ENCODE measurements at places on chromosomes 11 and 22.

- DNase-seq = no peak
These were observed 7.6 kb upstream of the MSANTD2 start for GRCh38 chr11:124807660-124808270.

GRCh38 chr11:64245401-64245796 lies 1.3 kb downstream of the PPP1R14B start:
- DNase-seq = no peak

GRCh38 chr11:85699957-85700741 lies 14.2 kb upstream of the CCDC89 start:
- no peak for DNase-seq

DNA sequence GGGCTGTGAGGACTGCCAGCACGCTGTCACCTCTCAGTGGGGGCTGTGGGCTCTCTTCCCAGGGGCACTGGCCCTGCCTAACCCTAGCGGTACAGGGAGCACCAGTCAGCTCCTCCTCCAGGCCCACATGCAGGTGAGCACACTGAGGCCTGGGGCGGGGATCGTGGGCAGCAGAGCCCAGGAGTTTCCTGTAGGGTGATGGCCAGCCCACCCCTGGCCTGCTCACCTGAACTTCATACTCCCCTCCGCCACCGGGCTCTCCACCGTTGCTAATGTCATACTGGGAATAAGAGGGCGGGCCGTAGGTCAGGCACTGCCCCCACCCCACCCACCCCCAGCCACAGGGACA lies 10.0 kb upstream of the TREH start:
- DNase-seq = no peak

- no peak for DNase-seq
These were observed 3.0 kb downstream of the RPS25 start for GRCh38 chr11:119015054-119015611.

DNA sequence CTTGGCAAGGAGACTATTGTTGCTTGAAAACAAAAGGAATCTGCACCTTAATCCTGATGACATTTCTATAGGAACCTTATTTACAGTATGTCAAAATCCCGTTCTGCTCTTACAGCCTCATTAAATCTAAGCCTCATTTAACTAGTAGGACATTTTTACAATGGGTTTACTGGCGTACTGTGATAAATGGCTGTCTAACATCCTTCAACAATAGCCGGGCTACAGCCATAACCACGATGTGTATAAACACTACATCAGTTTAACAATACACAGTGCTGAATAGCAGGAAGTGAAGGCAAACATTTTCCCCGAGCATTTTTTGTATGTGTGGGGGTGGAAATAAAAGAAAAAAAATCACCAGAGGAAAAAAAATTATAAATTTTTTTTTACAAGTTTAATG lies 131.2 kb downstream of the ARL14EP start:
- DNase-seq = no peak

DNA sequence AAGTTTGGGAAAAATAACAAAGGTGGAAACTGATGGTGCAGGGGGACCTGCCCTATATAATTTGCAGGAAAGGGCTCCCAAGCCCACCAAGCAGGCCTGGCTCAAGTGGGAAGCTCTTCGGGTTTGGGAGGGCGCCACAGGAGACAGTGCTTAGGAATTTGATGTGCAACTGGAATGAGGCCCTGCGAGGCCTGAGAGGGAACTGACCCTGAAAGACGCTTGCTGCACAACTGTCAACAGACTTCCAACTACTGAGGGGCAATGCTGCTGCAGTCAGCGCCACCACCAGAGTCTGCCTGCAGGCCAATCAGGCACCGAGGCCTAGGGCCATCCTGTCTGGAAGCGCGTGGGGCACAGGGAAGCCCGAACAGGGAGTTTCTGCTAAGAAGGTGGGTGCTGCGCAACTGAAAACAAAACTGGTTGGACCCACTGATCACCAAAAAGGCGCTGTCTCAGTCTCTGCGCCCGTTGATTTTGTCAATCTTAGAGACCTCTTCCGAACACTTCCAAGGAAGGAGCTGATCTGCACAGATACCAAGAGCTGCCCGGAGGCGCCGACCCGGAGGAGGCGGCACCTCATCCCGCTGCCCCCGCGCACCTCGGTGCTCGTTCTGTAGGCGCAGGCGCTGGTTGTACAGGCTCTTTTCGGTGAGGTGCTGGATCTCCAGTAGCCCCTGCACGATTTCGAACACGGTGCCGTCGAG lies 667 bp downstream of the DGCR6L start:
- no peak for DNase-seq

- no peak for DNase-seq
These were observed 288.3 kb downstream of the CADM1 start for GRCh38 chr11:115215694-115216617.

DNA sequence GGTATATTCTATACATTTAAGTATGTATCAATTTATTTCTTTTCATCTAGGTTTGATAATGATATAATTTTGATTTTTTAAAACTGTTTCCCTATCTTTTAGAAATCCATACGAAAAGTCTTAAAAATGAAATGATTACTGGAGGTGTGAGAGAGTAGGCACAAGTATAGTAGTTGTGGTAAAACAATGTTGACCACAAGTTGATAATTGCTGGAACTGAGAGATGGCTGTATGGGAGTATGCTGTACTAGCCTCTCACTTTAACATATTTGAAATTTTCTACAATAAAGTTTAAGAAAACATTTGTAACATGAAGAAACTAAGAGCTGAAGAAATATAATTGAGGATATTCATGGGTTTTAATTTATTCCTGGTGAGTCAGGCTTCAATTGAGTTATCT lies 30.0 kb downstream of the FSHB start:
- DNase-seq = no peak

- DNase-seq = peak; percentile 95
These were observed 57.8 kb downstream of the ENDOD1 start for GRCh38 chr11:95147364-95147905.

GRCh38 chr22:38428714-38429113 lies 26.3 kb downstream of the KCNJ4 start:
- DNase-seq = no peak

DNA sequence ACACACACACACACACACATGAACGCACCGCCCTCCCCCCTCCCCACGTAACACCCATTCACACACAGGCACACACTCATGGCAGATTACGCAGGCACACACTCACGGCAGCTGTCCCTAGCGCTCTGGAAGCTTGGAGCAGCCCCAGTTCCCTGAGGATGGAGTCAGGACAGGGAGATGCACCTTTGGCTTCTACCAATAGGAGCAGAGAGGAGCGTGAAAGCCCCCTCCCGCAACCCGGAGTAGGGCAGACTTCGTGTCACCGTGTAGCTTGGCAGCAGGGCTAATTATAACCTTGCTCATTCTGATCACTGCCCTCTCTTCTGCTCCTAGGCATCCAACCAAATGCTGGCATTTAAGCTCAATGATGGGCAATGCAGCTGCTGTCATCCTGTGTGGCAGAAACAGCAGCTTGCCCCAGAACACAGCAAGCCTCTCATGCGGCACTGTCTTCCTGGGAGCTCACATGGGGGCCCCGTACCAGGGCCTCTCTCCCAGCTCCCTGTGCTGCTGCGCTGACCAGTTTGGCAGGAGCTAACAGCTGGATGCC lies 31.9 kb downstream of the ANKK1 start:
- no peak for DNase-seq

- DNase-seq = no peak
These were observed 311.1 kb downstream of the TENM4 start for GRCh38 chr11:79129702-79130101.

DNA sequence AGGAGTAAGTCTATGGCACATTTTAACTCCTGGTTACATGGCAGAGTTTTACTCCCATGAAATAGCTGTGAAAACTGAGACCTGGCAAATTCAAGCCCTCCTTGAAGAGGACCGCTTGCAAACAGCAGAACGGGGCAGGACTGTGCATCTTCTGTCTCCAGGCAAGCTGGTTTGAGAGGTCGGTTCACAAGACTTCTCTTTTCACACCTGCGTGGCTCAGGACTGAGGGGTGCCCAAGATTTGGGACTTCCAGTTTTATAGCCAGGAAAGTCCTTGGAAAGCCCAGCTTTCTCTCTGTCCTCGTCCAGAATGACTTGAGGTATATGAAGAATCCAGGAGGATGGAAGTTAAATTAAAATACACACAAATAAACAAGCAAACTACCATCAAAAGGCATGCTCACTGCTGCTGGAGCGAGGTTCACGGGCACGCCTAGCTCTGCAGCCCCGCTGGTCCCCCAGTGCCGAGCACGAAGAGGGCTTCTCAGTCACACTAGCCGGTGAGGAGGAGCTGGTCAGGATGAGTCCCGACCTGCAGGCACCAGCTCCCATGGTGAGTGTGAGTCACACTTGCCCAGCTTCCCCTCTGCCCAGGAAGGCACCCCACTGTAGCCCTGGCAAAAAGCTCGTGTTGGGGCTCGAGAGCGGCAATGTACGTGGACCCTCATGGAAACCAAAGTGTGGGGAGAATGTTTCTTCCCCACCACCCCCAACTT lies 1382.4 kb downstream of the BRD1 start:
- no peak for DNase-seq

DNA sequence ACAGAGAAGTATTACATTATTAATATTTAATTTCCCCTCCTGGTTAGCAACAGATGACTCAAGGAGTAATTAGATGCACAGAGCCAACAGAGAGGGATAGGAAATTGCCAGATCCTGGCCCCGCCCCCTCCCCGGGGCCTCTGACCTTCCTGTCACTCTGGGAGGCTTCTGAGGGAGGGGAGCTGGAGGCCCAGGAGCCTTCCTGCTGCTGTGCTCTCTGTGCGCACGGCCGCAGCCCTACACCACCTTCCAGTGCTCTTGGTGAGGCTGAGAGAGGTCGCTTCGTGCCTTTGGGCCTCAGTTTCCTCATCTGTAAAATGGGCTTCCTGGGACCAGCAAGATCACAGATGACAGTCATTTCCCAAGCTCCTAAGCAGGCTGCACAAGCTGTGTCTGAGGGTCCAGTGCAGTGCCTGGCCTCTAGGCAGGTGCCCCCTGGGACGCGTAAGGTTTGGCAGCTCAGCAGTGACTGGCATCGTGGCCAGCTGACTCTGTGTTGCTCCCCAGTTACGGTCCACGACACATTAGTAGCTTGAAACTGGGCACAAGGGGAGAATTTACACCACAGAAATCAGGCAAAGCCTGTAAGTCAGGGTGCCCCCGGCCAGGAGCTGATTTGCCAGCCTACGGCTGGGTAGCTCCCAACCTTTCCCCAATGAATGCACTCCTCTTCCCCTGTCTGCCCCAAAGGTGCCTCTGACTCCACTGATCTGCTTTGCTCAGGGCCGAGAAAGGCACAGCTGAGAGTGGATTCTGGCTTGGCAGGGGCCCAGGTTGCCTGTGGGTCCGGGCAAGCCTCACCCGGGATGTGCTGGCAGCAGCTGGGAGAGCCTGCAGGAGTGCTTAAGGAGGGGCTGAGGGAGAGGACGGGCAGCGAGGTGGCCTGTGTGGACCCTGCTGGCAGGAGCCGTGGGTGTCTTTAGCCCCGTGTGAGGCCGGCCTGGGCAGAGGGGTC lies 2.3 kb downstream of the ADORA2A start:
- no peak for DNase-seq

DNA sequence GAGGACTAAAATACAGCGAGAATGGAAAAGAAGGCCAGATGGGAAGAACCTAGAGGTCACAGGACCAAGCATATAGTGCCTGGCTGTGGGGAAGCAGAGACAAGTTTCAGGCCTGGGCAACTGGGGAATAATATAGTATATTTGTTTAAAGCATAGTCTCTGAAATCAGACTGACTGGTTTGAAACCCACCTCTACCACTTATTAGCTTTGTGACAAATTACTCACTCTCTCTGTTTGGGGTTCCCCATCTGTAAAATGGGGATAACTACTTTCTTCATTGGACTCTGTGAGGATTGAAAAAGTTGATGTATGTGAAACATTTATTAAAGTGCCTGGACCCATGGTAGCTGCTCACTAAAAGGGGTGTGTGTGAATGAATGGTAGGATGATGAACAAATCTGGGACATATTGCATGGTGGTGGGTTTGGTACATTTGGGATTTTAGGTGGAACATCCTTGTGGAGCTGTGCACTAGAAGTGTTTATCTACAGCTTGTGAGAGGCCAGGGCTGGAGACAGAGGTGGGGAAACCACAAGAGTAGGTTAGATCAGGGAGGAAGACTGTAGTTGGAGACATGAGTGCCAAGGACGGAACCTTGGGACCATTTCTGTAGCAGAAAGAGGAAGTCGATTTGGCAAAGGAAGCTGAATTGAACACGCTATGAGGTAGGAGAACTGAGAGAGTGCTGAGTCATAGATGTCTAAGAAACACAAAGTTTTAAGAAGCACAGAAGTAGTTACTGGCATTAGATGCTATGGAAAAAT lies 52.6 kb downstream of the SWAP70 start:
- DNase-seq = peak; percentile 71

DNA sequence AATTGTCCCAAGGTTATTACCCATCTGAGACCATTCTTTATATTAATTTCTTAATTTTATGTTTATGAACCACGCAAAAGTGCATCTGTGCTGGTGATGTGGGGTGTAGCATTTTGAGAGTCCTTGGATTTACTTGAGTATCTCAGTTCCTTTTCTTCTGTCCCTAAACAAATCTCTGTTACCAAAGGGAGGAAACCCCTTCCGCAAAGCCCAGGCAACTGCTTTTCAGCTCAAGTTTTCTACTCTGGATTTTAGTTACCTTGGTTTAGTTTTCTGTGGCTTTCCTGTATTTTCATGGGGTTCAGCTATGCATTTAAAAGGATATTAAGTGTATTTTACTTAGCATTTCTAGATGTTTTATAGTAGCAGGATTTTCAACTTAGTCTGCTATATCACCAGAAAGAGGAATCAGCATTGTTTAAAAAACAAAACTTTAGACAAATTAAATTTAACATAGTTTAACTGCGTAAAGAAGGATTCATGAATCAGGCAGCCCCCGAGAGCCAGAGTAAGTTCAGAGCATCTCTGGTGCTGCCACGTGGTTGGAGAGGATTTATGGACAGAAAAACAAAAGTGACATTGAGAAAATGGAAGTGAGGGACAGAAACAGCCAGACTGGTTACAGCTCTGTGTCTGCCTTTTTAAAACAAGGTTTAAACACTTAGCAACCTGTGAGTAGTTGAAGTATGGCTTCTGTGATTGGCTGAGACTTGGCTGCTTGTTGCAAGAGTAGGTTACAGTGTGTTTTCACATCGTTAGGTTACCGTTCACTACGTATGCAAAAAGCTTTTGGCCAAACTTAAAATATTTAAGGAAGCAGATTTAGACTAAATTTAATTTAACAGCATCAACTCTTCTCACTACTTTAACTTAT lies 9.6 kb downstream of the ADM start:
- DNase-seq = peak; percentile 40

DNA sequence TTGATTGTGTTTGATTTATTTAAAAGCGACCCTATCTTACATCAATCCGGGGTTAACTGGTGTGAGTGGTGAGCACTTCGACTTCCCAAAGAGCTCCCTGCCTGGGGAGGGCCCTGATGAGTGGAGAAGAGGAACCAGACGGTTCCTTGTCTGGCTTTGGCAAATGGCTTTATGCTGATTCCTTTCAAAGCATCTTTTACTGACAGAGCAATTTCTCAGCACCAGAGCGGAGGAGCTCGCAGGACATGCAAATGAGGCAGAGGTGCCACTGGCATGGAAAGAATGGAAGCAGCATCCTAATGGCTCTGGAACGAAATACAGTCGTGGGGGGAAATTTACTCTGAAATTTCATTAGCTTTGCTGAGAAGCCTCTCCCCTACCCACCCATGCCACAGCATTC lies 410.9 kb upstream of the B3GAT1 start:
- no peak for DNase-seq

- no peak for DNase-seq
These were observed 6.8 kb downstream of the RNF169 start for GRCh38 chr11:74755395-74755995.

Data from fibroblast of upper back skin (primary cell).